Activated CD4-positive, alpha-beta T cell treated with anti-CD3 and anti-CD28 coated beads, Interleukin-10, Interleukin-2, amounts not matched to agents 100 ng/mL and 50 ng/mL, durations not matched to agents 16 hours and 8 hours (primary cell): ENCODE measurements at places on chromosomes 4 and X.
A peak's percentile ranks its signal among the peaks of the same experiment; 100 is the strongest.

GRCh38 chrX:63761639-63762038, 23.4 kb downstream of the ARHGEF9 start:
- no peak for DNase-seq

DNA sequence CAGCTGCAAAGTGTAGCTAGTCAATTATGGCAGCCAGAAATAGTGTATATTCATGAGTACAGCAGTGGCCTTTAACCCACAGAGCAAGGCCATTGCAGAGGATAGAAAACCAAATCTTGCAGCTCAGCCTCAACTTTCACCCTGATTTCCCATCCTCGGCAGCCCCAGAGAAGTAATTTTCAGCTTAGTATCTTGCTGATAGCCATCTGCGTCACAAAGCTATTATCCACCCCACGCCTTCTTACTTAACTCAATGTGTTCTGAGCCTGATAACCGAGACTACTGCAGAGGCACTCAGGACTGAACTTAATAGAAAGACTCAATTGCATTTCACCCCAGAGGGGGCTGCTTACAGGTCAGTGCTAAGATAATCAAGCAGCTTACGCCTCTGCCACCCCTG, 174.5 kb upstream of the MAOA start:
- no peak for DNase-seq

GRCh38 chr4:77093401-77093800, 17.6 kb upstream of the CCNI start:
- no peak for DNase-seq

- no peak for DNase-seq
Observed at GRCh38 chr4:94457692-94458106, 6.0 kb downstream of the PDLIM5 start.

DNA sequence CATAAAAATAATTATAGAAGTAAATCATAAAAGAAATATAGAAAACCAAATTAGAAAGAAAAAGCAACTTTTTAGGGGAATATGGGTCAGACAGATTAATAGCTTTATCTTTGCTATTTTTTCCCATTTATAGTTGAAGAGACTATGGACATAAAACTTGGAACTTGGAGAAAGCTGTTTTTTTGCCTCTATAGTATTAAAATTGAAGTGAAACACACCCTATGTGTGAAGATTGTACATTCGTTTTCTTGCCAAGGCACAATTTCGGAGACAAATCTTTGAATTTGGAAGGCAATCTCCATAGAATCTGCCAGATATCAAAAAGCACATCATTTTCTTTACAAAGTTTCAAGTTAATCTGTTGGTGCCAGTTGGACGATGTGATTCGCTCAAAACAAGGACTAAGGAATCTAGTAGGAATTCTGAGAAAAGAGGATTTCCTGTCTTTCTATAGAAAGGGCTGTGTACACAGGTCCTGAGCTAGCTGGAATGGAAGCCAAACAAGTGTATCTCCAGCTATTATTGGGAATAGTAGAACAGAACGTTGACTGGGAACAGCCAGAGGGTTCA, 156.3 kb downstream of the SLC7A11 start:
- DNase-seq, result no peak

- peak; percentile 64 for DNase-seq
Observed at GRCh38 chr4:26459054-26459755, 31.1 kb downstream of the CCKAR start.

DNA sequence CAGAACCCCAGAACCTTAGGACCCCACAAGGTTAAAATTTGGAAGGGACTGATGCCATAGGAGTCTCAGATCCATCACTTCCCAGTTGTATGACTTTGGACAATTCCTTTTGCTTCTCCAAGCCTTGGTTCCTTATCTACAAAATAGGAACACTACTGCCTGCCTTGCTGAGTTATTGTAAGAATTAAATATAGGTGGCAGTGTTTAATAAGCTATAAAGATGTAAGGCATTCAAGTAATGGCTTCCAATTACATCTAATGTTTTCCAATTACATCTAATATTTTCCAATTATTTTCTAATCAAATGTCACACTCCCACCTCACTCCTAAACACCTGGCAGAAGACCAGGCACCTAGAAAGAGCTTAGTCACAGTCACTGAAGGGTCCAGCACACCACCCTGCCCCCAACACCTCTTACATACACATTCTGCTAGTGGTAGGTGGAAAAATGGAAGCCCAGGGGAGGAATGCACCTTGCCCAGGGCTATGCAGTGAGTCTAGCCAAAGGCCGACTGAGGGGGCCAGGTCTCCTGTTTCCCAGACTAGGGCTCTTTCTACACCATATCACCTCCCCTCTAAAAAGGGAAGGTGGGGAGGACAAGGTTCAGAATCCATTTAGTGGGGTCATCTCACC, 24.5 kb upstream of the KDM5C start:
- no peak for DNase-seq

- DNase-seq, result no peak
Observed at GRCh38 chr4:53499791-53500190, 91.5 kb downstream of the LNX1 start.

DNA sequence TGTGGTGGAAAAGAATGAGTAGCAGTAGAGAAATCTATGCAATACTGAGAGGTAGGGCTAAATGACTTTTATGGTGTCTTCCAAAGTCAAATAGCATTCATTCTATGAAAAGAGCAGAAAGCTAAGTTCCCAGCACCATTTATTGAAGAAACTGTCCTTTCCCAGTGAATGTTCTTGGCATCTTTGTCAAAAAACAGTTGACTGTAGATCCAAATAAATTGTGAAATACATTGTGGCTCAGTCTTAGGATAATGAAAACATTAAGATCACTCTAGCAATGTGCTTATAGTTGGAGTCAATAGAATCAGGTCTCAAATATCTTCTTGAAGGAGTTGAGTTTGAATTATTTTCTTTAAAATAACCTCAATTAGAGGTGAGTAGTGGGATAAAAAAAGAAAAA, 19.4 kb downstream of the AREG start:
- DNase-seq, result no peak

DNA sequence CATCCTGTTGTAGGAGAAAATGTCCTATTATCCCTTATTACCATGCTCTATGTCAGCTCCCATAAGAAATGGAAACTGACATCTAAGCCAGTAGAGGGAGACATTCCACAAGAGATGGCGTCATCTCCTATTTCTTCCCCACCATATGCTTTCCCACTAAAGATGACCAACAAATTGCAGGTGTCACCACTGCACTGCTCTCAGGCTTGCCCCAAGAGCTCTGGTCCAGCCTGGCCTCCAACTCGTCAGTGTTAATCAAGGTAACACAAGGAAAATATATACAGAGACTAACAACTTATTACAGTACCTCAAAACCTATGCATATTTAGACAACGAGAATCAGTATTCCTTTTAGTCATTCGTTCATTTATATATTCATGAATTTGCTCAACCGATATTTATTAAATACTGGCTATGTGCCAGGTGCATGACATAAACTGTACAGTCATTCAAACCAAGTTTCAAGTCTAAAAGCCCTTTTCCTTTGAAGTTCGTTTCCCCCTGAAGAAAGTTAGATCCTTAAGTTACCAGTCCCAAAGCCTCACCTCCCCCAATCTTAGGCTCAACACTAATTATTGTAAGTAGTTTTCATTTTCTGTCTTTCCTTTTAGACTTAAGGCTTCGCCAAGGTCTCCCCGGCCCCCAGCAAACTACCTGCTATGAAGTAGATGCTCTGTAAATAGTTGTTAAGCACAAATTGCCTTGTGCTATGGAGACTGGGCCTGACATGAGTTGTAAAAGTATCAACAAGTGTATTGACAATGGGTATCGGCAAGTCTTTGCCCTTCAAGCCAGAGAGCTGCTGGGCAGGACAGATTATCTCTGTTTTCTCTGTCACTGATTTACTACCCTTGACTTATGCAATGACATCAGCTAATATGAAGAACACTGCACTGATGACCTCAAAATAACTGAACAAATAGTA, 3.1 kb upstream of the FGB start:
- peak; percentile 23 for DNase-seq

- no peak for DNase-seq
Observed at GRCh38 chrX:40542208-40542607, 38.6 kb upstream of the ATP6AP2 start.

DNA sequence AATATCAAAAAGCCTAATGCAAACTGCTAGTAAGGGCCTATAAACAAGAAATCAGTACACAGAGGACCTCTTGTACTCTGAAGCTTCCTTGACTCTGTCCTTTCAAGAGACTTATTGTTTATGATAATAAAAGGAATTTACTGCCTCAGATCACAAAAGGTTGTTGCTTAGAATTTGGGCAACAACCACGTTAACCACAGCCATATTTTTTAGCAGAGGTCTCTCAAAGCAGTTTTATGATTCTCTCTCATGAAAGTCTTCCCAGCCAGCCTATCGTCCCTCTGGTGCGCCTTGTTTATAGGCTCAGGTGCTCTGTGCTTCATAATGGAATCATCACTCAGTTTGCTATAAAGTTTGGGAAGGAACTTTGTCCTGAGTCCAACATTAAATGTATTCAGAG, 270.6 kb downstream of the RCHY1 start:
- no peak for DNase-seq

- DNase-seq, result no peak
Observed at GRCh38 chrX:72294497-72294896, 11.2 kb downstream of the CITED1 start.

DNA sequence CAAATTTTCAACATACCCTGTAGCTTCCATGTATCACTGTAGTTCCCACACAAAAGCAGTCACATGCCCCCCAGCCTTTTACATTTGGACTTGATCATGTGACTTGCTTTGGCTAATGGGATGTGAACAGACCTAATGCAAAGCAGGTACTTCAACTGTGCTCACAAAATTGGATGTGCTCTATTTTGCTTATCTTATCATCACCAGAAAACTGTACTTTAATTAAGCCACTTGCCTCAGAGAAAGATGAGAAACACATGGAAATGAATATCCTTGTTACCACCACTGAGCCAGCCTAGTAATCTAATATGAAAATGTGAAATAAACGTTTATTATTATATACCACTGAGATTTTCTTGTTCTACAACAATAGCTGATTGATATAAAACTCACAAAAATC, 402.7 kb upstream of the HTR2C start:
- DNase-seq, result no peak

DNA sequence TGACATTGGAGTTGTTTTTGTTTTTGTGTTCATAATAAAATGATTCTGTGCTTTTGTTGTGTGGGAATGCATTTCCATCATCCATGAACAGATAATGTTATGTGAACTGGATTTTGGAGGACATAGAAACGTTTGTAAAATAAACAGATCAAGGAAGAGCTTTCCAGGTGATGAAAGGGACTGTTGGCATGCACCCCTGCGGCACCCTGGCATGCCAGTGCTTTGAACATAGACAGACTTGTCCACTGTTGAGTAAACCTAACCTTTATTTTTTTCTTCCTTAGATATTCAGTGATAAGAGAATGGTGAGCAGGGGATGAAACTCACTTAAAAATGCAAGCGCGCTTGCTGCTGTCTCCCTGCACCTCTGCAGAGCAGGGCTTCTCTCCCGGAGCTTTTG, 59.8 kb downstream of the TRAPPC11 start:
- no peak for DNase-seq

DNA sequence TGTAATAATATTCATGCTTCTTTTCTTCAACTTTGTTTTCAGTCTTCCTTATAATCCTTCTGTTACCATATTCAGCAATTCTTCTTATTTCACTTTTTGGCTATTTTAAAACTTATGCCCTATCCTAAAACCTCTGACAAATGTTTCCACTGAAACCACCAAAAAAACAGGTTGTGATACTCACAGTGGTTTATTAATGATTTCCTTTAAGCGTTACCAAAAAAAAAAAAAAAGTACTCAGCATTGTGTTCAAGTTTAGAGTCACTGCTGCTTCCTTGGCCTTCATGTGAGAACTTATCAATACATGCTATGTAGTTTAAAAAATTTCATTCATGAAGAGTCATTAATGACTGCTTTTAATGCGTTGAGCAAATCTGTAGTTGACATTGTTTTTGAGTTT, 35.4 kb upstream of the UGT2A3 start:
- DNase-seq, result no peak

DNA sequence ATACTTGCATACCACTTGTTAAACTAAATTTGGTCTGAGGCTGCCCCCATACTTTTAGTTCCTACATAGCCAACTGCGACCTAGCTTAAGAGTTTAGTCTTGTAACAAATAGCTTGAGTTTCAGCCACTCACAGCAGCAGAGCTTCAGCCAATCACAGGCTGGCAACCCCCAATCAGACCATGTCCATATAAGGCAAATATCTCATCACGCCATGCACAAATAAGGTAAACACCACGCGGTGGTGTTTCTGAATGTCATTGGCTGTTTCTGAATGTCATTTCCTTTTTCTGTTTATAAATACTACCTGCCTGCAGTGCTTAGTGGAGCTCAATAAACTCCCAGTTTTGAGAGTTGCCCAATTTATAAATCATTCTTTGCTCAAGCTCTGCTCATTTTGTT, 143.1 kb upstream of the MAD2L1 start:
- DNase-seq, result no peak

- DNase-seq, result no peak
Observed at GRCh38 chr4:63218856-63219255, 1190.4 kb downstream of the TECRL start.

DNA sequence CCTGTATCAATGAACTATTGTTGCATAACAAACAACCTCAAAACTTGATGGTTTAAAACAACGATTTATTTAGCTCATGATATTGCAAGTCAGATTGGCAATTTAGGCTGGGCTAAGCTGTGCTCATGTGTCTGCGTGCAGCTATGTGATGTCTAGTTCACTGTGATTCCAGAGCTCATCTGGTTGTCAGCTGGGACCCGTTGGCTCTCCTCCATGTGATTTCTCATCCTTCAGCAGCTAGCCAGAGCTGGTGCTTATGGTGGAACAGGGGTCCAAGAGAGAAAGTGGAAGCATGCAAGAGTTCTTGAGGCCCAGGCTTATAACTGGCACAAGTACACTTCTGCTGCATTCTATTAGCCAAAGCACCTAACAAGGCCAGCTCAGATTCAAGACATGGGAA, 28.8 kb upstream of the TRPC3 start:
- DNase-seq, result no peak

GRCh38 chr4:100649417-100649816, 131.6 kb upstream of the EMCN start:
- no peak for DNase-seq

GRCh38 chr4:168451744-168452390, 28.4 kb downstream of the DDX60L start:
- DNase-seq, result peak; percentile 71

DNA sequence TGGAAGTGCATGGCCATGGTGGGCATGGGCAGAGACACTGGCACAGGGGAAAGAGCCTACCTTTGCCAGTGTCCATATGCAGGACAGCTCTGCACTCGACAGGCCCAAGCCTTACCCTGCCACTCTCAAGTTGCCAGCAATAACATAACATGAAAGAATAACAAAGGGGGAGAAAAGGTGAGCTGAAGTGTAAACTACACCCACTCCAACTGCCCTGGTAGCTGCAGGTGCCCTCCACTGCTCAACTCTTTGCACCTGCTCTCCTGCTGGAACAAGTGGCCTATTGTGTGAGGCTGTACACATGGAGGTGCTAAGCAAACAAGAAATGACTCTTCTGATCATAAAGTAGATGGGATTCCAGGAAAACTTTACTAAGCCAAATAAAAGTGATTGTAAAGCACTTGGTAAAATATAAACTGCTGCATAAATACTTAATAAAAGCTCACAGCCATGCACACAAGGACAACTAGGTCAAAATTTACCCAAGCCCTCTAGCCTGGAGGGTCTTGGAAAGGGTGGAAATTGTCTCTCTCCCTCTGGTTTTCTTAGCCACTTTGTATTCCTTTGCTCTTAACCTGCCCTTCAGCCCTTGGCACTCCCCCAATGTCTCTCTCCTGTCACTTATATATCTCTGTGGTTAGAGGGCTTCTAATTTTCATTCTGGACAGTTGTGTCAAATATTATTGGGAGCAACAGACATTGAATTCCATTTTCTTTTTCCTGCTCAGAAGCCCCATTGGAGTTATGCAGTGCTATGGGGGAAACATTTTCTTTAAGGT, 261.2 kb upstream of the GPC4 start:
- DNase-seq, result no peak
